ENCODE measurements at places on chromosomes 2 and 18.
A peak's percentile ranks its signal among the peaks of the same experiment; 100 is the strongest.

- no peak for DNase-seq
Observed at GRCh38 chr2:176079285-176079830, 4.4 kb downstream of the EVX2 start.

GRCh38 chr18:72086421-72086820 lies 457.7 kb downstream of the CBLN2 start:
- DNase-seq: peak; percentile 10

DNA sequence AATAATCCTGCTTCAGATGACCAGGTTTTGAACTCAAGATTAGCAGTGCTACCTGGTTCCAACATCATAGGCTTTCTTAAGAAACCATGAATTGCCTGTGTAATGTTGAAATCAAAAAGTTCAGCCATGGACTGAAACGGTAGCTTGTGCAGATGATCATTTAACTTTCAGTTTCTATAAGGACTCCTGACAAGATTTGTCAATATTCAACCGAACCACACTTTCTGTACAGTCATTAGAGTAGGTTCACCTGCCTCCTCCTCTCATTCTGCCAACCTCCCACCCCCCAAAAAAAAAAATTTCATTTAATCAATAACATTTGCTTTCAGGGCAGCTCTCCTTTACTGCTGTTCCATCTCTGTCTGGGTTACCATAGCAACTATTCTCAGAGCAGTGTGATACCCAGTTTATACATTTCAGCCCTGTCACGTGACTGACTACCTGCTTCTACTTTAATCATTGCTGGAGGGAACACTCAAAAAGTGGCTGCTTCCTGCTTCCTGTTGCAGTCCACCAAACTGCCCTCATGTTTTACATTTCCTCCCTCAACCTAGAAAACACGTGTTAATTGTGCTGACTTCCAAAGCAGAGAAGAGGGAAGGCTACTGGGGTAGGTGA lies 275.5 kb downstream of the SS18 start:
- DNase-seq: peak; percentile 30

DNA sequence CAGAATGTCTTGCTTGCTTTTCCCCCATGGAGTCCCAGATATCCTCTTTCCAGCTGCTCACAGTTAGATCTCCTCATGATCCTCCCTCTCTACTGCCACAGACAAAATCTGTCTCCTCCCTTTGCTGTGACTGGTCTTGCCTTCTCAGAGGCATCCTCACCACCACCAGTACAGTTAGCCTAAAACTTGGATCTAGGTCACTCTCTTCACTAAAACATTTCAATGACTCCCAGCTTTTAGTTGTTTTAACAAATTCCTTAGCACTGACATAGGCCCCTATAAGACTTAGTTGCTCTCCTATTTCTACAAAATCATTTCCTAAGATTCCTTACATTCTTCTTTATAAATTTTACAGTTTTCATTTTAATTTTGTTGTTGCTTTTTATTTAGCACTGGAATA lies 734.2 kb upstream of the CHAC2 start:
- DNase-seq: no peak

- DNase-seq: no peak
Observed at GRCh38 chr2:2845267-2845666, 514.2 kb upstream of the MYT1L start.

DNA sequence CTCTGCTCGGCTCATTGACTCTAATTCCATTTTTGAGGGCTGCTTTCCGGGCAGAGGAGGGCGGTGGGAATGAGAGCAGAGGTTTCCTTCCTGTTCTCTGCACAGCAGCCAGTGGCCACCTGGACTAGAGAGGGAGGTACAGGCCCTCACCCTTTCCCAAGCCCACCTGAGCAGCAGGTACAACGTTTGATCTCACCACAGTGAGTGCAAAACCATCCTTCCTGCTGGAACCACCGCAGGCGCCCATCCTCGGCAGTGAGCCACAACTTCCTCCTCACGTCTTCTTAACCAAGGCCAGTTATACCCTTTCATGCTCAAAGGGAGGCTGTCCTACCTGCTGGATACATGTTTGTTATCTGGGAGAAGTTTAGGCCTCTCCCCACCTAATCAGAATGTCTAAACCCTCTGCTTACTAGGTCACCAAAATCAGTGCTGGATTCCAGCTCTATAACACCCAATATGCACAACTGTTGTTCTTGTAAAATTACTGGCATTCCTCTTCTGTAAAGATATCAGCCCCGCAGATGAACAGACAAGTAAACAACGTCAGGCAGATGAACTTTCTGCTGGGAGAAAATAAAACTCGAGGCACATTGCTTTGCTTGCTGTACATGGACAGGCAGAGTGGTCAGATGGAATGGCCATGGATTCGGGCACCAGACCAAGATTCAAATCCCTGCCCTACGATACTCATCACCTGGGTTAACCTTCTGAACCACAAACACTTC lies 191.4 kb downstream of the SH3RF3 start:
- DNase-seq: no peak

GRCh38 chr18:26614374-26614773 lies 66.0 kb upstream of the KCTD1 start:
- no peak for DNase-seq

GRCh38 chr18:77547757-77548156 lies 298.1 kb downstream of the GALR1 start:
- DNase-seq: no peak

GRCh38 chr18:5895876-5896740 lies 786 bp upstream of the TMEM200C start:
- DNase-seq: no peak

DNA sequence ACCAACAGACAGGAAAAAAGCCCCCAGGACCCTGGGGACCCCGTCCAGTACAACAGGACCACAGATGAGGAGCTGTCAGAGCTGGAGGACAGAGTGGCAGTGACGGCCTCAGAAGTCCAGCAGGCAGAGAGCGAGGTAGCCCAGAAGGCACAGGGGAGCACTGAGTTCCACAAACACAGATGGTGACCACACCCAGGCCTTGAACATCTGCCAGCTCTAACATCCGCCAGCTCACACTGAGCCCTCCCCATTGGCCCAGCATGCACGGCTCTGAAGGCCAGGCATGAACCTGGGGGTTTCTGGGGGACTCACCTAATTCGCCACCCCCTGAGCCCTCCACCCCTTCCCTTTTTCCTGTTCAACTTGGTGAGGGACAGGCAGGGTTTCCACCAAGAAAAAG lies 25.6 kb upstream of the PRLH start:
- no peak for DNase-seq

DNA sequence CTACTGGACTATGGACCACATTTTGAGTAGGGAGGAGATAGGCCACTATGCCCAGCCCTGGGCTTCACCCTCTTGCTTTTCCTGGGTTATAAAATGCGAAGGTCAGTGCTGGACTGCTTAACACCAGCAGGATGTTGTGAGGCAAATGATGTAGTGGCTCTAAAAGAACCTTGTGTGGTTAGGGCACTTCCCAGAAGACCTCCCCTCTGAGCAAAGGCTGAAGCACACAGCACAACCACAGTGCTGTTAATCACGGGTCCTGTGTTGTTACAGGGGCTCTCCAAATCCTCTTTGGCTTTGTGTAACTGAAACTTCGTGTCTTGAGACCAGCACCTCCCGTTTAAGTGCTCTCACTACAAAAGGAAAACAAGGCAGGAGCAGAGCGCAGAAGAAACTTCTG lies 166.9 kb downstream of the KLHL29 start:
- no peak for DNase-seq

GRCh38 chr2:42164046-42164445 lies 5.1 kb upstream of the EML4 start:
- no peak for DNase-seq

GRCh38 chr2:36403675-36404230 lies 48.2 kb downstream of the CRIM1 start:
- DNase-seq: peak; percentile 60

DNA sequence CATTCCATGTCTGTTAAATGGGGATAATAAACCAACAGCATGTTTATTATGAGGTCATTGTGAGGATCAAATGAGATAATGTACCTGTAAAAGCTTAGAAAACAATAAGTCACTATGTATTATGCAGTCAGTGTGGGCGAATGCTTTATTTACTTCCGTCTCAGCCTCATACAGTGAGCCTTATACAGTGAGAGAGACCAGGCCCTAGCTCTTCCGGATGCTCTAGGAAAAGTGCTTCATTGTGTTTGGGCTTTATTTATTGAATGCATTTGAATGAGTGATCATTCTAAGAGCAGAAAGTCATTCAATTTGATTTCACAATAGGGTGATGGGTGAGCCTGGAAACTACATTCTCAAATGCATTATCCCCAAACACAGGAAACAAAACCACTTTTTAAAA lies 603.9 kb upstream of the FANCL start:
- no peak for DNase-seq

- DNase-seq: no peak
Observed at GRCh38 chr2:153071090-153071489, 352.7 kb downstream of the ARL6IP6 start.

DNA sequence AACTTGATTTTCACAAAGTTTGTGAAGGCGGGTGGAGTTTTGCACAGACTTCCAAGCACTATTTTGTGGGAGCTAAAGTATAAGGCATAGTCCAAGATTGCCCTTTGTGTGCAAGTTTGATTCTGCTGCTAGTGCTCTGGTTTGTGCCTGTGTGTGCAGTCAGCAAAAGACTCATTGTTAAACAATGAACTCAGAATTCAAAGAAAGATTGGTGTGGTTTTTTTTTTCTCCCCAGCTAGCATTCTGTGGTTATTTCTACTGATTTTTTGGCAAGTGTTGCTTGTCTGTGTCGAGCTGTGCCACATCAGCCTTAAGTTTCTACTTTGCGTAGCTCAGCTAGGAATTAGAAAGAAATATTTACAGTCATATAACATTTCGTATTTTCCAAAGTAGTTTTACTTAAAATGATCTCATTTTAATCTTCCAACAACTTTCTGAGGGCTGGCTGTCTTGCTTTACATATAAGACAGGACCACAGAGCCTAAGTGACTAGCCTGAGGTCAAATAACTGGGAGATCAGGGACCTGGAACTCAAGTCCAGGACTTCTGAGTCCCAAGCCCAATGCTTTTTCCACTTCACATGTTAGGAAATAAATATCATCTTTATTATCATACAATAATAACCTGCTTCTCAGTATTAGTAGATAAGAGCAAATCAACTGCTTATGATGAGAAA lies 69.8 kb downstream of the BABAM2 start:
- peak; percentile 73 for DNase-seq

Data from activated CD4-positive, alpha-beta T cell treated with anti-CD3 and anti-CD28 coated beads, Interleukin-10, Interleukin-2, amounts not matched to agents 100 ng/mL and 50 ng/mL, durations not matched to agents 16 hours and 8 hours (primary cell).